ENCODE measurements at places on chromosomes 1 and 21.
A peak's percentile ranks its signal among the peaks of the same experiment; 100 is the strongest.

- DNase-seq: peak; percentile 82
Observed at GRCh38 chr1:109910123-109910962, at the start of gene CSF1. TSS of gene CSF1 (plus strand) at chr1:109910849. CDS start at chr1:109911024, 175 bp downstream.

DNA sequence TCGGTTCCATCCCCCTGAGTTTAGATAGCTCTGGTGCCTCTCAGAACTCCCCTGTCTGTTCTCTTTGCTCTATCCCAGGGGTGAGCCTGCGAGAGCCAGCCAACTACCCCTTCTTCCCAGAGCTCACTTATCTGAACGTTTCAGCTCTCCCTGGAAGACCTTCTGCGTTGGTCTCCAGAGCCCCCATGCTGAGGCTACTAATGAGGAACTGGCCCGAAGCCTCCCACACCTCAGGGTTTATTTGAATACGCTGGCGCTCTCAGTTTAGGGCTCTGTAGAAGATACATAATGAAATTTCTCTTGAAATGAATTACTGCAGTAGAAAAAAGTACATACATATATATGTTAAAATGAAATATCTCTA lies 43.5 kb downstream of the TCEANC2 start:
- DNase-seq: no peak

- DNase-seq: no peak
Observed at GRCh38 chr1:107135463-107135862, 5.4 kb upstream of the NTNG1 start.

DNA sequence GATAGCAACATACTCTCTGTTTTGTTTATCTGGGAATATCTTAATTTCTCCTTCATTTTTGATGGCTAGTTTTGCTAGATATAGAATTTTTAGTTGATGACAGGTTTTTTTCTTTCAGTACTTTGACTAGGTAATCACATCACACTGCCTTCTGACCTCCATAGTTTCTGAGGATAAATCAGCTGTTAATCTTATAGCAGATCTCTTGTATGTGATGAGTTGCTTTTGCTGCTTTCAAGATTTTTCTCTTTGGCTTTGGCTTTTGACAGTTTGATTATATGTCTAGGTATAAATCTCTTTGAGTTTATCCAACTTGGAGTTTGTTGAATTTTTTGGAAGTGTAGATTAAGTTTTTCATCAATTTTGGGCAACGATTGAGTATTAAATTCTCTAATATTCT lies 142.6 kb downstream of the ZNF644 start:
- DNase-seq: no peak

GRCh38 chr1:94471271-94471670 lies 53.1 kb downstream of the ABCD3 start:
- no peak for DNase-seq

GRCh38 chr1:171366085-171366484 lies 52.1 kb downstream of the FMO4 start:
- no peak for DNase-seq

- DNase-seq: no peak
Observed at GRCh38 chr1:226363801-226364513, 43.9 kb downstream of the PARP1 start.

- no peak for DNase-seq
Observed at GRCh38 chr21:43684424-43684823, 25.1 kb downstream of the RRP1B start.
